Stimulated activated CD8-positive, alpha-beta memory T cell treated with anti-CD3 and anti-CD28 coated beads, Interleukin-12 subunit alpha, Interleukin-12 subunit beta, amount 100 ng/mL, for 1 hour (primary cell): ENCODE measurements at places on chromosomes 6 and 20.

GRCh38 chr6:68639826-68640490, 4.9 kb downstream of the ADGRB3 start:
- no peak for DNase-seq

DNA sequence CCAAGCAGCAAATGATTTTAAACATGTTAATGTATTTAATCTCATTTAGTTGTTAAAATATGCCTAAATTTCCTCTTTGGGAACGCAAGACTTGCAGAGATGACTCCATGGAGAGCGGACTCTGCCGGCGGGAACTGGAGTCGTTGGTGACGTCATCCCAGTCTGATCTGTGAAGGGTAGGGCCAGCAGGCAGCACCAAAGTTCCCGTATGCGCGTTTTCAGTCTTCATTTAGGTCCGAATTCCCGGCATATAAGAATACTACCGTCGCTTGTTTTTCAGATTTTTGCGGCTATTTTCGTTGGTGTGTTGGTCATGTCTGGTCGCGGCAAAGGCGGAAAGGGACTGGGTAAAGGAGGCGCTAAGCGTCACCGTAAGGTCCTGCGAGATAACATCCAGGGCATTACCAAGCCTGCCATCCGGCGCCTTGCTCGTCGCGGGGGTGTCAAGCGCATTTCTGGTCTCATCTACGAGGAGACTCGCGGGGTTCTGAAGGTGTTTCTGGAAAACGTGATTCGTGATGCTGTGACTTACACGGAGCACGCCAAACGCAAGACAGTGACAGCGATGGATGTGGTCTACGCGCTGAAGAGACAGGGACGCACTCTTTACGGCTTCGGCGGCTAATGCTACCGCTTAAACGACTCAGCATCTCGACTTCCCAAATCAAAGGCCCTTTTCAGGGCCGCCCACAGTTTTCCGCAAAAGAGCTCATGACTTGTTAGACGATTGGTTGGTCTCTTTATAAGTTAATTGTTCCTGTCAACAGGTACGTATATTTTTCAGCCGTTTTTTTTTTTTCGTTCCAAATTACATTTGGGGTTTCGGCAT, 117.3 kb downstream of the HFE start:
- DNase-seq = peak; percentile 73

- DNase-seq = no peak
These were observed 2.9 kb upstream of the ZBTB46 start for GRCh38 chr20:63833776-63834490.

- peak; percentile 41 for DNase-seq
These were observed 26.5 kb upstream of the ZBTB22 start for GRCh38 chr6:33343953-33344611.

DNA sequence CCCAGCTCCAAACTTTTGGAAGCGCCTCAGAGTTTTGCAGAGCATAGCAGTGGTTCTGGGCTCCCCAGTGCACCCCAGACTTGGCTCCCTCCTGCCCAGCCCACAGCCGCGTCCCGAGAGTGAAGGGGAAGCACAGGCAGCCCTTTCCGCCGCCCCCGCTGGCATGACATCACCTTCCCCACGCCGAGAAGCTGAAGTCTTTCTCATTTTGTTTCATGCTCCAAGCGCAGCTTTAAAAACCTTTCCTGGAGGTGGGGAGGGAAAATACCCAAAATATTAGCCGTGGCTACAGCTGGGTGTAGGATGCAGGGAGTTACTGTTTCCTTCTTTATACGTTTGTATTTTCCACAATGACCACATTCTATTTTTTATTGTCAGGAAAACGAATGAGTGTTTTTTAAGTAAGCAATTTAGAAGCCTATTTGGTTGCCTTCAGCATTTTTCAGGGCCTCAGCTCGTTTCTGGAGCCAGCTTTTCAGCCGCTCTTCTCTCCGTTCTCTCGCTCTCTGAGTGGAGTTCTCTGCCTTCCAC, 72.9 kb downstream of the SNX5 start:
- no peak for DNase-seq

DNA sequence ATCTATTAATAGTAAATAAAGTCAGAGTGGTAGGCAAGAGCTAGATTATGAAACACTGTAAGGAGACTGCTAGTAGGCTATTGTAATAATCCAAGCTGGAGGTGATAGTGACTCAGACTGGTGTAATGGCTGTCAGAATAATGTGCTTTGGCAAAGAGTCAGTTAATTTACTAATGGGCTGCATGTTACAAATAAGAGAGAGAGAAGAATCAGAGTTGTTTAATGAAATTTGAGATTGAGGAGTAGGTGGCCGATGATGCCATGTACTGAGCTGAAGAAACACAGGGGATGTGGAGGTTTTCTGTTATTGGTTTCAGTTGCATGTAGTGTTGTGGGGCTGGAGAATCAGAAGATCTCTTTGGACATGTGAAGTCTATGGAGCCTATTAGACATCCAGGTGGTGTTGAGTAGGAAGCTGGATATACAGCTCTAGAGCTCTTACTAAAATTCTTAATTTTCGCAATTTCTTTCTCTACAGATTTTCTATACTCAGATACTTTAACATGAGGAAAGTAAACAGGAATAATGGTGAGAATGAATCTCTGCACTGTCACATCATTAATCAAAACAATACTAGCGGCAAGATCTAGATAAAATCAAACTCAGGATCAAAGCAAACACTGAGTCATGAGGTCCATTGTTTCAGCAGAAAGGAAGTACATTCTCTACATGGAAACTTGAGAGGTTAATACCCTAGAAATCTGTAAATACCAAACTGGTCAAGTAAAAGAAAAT, 167.7 kb downstream of the SIM1 start:
- no peak for DNase-seq

GRCh38 chr6:56689114-56689513, 46.4 kb upstream of the DST start:
- DNase-seq = no peak

GRCh38 chr6:5764401-5764955, 242.2 kb downstream of the NRN1 start:
- DNase-seq = no peak

GRCh38 chr6:163775313-163775712, 360.8 kb downstream of the QKI start:
- no peak for DNase-seq

GRCh38 chr6:29831776-29832175, 4.2 kb downstream of the HLA-G start:
- DNase-seq = no peak

DNA sequence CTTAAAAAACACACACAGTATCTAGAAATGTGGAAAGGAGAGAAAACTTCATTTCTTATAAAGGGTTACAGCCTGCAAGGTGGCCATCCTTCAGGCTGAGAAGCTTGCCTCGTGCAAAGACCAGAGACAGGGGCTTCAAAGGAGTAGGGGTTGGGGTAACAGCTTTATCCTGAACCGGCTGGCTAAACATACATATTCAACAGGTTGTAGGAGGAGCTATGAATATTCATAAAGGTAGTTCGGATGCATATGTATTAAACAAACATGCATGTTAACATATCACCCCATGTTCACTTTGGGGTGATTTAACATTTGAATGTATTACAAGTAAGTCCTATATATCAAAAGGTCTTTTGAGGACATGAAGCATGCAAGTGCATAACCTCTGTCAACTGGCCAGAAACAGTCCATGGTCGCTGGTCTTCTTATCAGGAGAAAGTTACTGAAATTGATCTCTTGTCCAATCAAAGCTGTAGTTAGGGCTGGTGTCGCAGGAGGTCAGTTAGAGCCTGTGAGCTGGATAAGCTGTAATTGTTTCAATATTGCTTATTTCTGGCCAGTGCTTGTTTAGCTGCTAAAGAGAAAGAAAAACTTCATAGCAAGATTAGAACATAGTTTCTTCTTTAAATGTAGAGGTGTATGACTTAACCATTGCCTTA, 2.3 kb upstream of the STMND1 start:
- DNase-seq = no peak
